ENCODE measurements at places on chromosomes 7 and 10. TPM values are rescaled to one million over a fixed set of nuclear protein-coding genes. Genes with fewer than 3 reads are reported as not detected.

ASB4 gene
- not detected for polyA plus RNA-seq

PIP gene
- polyA plus RNA-seq: not detected

VSTM2A gene
- polyA plus RNA-seq: 1.7 TPM

COL1A2 gene
- 0.43 TPM for polyA plus RNA-seq

SDK1 gene
- polyA plus RNA-seq: 0.91 TPM

PCLO gene
- 58.0 TPM for polyA plus RNA-seq

RARRES2 gene
- polyA plus RNA-seq: 1.3 TPM

LIPA gene
- polyA plus RNA-seq: 33.1 TPM

CYP3A4 gene
- not detected for polyA plus RNA-seq

SNCG gene
- polyA plus RNA-seq: 1,040 TPM

PVRIG gene
- polyA plus RNA-seq: not detected
